ENCODE measurements at places on chromosomes 3 and 15.

DNA sequence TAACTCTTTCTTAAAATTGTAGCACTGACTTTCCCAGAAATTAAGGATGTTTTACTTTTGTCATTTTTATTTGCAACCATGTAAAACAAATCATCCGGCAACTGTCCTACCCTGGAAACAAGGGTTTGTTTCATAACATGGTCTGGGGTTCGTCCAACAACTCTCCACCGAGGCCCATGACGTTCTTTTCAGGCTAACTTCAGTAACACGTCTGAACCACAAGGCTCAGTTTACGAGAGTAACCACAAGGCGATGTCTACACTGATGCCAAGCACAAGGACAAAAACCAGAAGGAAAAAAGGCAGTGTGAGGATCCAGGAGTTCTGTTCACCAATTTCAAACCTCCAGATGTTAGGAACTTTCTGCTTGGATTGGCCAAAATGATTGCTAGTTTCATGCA lies 546.1 kb downstream of the NTRK3 start:
- no peak for DNase-seq

DNA sequence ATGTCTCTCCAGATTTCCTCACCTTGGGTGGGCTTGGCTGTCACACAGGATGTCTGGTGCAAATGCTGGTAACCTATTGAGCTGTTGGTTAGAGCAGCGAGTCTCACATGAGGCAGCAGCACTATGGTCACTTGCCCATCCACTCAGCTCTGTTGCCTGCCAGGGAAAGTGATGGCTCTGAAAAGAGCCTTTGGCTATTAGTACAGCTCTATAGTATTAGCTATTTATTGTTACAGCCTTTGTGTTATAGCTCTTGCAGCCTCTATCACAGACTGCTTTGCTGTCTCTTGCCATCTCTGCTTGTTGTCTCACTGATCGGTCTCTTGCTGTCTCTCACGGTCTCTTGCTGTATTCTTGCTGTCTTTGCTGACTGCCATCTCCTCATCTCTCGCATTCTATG lies 114.3 kb downstream of the MFSD1 start:
- DNase-seq: no peak

DNA sequence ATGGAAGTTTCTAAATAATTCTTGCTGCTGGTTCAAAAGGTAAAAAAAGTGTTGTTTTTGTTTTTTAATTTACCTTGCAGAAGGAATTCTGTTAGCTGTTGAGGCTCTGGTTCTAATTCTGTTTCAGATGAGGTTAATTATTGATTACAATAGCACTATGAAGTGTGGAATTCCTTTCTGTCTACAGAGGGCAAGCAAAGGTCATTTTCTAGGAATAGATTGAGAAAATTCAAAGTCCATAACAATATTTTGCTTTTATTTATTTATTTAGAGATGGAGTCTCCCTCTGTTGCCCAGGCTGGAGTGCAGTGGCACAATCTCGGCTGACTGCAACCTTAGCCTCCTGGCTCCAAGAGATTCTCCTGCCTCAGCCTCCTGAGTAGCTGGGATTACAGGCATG lies 789.6 kb downstream of the GRM7 start:
- no peak for DNase-seq

GRCh38 chr3:46092702-46093080 lies 65.4 kb upstream of the XCR1 start:
- no peak for DNase-seq

DNA sequence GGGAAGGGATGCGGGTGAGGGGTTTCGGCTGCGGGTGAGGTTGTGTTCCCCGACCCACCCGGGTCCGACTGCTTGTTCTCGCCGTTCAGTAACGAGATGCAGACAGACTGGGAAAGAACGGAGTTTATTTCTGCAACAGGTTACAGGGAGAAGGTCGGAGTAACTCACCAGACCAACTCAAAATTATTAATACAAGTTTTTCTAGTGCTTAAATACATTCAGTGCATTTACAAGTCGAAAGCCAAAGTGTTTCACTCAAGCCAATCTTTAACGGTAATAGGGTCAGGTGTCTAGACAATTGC lies 492 bp upstream of the HIGD1A start:
- DNase-seq: no peak

DNA sequence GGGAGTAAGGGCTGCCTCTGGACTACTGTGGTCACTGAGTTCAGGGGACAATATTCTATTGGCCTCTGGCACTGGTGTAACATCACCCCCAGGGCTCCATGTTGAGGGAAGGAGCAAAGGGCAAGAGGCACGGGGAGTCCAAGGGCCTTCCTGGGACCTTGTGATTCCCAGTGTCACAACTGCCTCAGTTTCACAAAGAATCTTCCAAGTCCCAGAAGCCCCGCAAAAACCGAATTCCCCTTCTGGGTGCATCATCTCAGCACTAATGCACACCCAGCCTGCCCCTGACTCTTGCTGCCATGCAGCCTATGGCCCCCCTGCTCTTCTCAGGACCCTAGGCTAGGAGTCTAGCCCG lies 5.5 kb downstream of the AMOTL2 start:
- no peak for DNase-seq

- no peak for DNase-seq
These were observed 71.4 kb upstream of the RASGRF1 start for GRCh38 chr15:79161837-79162508.

GRCh38 chr15:63835211-63835568 lies 1.4 kb upstream of the HERC1 start:
- DNase-seq: no peak

DNA sequence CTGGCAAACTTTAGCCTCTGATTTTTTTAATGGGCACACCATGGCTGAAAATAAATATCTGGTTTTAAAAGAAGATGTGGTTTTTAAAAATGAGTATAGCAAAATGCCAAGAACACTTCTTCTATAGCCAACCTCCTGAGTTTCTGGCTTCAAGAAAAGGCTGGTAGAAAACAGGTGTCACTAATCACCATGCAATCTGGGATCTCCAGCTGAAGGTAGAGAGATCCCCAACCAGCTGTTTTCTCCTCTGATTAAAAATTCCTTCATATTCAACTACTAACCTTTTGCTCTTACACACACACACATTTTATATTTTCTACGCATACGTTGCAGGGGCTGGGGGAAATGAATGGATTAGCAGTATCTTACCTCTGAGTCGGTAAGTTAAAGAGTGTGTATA lies 279.6 kb upstream of the ROBO2 start:
- no peak for DNase-seq

- DNase-seq: no peak
These were observed 274.5 kb upstream of the AZI2 start for GRCh38 chr3:28623106-28623505.

- DNase-seq: no peak
These were observed 69.3 kb upstream of the BBX start for GRCh38 chr3:107453504-107453903.

GRCh38 chr15:68415061-68415460 lies 16.9 kb downstream of the ITGA11 start:
- DNase-seq: no peak

DNA sequence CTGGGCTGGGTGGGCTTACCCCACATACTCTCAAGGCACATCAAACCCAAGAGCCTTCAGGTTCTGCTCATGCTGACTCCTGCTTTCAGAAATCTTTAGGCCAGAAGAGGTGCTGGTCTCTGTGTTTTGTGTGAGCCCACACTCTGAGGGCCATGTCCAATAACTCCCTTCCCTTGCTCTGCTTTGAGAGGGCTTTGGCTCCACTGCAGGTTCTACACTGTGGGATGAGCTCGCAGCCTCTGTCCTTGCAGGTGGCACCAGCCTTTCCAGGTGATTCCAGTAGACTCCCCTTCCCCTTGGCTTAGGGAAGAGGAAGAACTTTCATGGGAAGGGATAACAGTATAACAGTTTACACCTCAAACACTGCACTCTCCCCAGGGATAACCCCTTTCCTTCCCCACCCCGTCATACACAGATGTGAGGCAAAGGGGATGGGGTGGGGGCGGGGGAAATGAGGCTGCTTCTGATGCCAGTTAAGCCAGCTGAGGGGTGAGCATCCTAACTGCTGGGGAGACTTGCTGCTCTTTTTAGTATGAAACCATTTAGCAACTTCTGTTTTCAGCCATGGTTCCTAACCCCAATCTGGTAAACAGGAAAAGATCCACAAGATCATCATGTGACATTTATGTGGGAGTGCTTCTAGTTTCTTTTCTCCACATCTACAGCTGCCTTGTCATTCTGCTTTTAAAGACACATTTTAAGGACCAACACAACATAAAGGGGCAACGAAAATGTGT lies 262.4 kb downstream of the SLC9A9 start:
- DNase-seq: no peak

- DNase-seq: no peak
These were observed 271.3 kb downstream of the PLOD2 start for GRCh38 chr3:145889730-145890129.

DNA sequence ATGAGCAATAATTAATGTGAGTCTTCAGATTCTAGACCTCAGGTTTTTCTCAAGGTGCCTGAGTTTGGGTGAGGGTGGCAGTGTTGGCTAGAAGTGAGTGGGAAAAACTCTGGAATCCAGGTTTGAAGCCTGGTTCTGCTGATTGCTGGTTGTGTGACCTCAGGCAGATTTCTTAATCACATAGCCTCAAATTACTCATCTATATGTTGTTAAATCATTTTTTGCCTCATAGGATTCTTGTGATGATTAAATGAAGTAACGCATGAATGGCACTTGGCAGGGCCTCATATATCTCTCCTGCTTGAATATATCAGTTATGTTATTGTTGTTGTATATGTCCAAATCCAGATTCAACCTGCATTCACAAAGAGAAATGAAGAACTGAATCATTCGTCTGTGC lies 60.5 kb downstream of the NR2F2 start:
- no peak for DNase-seq

- DNase-seq: no peak
These were observed 15.7 kb upstream of the LRRC58 start for GRCh38 chr3:120364821-120365220.

DNA sequence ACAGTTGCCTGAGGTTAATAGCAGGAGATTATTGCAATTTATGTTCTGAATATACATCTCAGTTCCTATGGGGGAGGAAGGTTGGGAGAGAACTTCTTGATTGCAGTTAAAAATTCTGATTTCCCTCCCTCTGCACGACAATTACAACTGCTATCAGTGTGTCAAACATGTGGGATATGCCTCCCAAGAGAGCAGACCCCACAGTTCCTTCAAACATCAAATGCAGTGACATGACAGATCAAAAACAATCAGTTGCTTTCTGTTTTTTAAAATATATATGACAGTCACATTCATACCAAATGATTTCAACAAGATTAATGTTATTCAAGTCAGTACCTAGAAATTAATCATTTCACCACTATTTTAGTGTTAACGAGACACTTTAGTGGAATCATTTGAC lies 639.0 kb downstream of the EDEM1 start:
- no peak for DNase-seq

GRCh38 chr15:65038836-65039235 lies 6.4 kb upstream of the SLC51B start:
- no peak for DNase-seq

GRCh38 chr3:154759966-154760365 lies 320.2 kb upstream of the MME start:
- DNase-seq: no peak

GRCh38 chr15:93829115-93829870 lies 402.1 kb upstream of the MCTP2 start:
- peak; percentile 31 for DNase-seq

DNA sequence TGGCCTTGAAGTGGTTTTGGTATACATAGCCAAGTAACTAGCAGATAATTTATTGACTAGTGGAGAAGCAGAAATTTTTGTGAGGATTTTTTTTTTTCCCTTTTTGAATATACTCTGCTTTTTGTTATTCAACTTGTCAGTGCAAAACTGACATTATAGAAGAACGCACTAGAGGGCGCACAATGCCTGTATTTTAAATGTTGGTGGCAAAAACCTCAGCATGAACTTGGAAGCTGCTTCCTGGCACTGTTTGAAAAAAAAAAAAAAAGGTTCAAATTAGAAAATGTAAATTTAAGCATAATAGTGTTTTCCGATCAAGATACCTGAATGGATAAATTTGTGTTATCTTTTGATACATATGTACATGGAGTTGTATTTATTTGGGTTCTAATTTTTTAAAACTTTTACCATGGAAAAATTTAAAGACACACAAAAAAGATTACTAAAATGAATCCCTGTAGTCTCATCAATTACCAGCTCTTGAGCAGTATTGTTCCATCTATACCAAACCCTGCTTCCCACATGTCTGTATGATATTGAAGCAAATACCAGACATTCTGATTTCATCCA lies 56.0 kb downstream of the SLC25A26 start:
- peak; percentile 85 for DNase-seq

DNA sequence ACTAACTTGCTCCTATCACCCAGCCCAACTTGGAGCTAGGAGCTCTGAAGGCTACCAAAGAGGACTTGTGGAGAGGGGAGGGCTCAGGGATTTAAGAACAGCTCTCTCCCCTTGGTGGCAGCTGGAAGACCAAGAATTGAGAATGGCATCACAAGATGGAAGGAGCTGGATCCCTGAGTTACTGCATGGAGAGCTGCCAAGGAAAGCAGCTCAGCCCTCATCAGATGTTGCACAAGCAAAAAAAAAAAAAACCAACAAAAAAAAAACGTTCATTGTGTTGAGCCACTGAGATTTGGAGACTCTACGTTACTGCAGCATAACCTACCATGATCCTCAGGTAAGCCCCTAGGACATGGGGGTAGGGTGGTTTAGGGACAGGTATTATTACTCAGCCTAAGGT lies 41.0 kb downstream of the ITGB5 start:
- DNase-seq: peak; percentile 4

DNA sequence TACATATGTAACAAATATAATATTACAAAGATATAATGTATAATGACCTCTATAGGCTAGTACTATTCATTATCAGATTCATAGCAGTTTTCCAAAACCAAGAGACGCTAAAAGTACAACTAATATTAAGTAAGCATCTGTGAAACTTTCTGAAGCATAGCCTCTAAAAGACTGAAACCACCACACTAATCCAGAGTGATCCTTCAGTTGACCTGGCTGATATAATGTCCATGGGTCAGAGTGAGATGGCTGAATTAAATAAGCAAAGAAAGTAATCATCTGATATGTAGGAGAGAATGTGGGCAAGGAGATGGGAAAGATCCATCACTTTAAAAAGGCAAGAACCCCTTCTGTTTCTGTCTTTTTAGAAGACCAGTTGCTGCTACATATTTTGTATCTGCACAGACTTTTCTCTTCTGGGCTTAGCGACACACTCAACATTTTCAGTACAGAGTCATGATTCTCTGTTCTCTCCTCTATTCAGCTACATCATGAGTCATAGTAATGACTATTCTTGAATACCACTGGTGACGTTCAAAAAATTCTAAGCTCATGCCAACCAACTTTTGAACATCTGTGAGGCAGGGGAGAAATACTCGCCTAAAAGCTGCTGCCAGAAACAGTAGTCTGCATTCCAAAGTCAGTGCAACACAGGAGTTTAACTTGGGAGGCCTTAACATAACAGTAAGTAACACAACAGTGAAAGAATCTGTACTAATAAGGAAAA lies 149.6 kb downstream of the MAGI1 start:
- peak; percentile 65 for DNase-seq

GRCh38 chr3:33064929-33065328 lies 32.0 kb downstream of the GLB1 start:
- no peak for DNase-seq

- no peak for DNase-seq
These were observed 140.1 kb upstream of the LINGO1 start for GRCh38 chr15:77772641-77773402.
